CD8-positive, alpha-beta memory T cell (primary cell): ENCODE measurements at places on chromosomes 1 and 21. TPM values are rescaled to one million over a fixed set of nuclear protein-coding genes. Genes with fewer than 3 reads are reported as not detected.
A peak's percentile ranks its signal among the peaks of the same experiment; 100 is the strongest.

The TBX19 gene
- 1.4 TPM for total RNA-seq

The CAMK2N1 gene
- 2.8 TPM for total RNA-seq

The DMBX1 gene
- not detected for total RNA-seq

DNA sequence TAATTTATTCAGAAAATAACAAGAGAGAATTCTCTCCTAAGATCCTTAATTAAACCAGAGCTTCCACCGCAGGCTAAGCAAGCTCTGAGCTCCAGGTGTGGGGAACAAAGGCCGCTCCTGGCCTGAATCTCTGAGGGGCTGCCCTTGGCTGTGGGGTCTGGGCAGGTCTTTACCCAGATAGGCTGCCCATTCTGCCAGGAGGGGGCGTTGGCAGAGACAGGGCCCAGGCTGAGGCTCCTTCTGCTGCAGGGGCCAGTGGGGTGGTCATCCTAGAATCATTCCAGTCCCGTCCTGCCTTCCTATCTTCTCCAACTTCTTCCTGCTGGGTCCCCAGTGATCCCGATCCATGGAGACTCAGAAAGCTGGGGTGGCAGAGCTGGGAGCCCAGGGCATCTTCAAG is 82.9 kb upstream of the POU3F1 start:
- peaks cover 8% of the 10 kb centered on the region for H3K27me3 ChIP-seq
- H3K4me3 ChIP-seq, result no peak overlapping the region
- H3K36me3 ChIP-seq, result no peaks in the 10 kb centered on the region
- DNase-seq, result no peak
- H3K4me1 ChIP-seq, result no peaks in the 10 kb centered on the region
- H3K27ac ChIP-seq, result no peak overlapping the region

The COL24A1 gene
- total RNA-seq, result not detected

The ARF1 gene
- total RNA-seq, result 379 TPM

- no peaks in the 10 kb centered on the region for H3K27me3 ChIP-seq
- DNase-seq, result no peak
- no peak overlapping the region for H3K4me3 ChIP-seq
- no peaks in the 10 kb centered on the region for H3K36me3 ChIP-seq
- H3K27ac ChIP-seq, result no peak overlapping the region
Observed at GRCh38 chr21:27275294-27275927, 308.5 kb upstream of the ADAMTS5 start.

DNA sequence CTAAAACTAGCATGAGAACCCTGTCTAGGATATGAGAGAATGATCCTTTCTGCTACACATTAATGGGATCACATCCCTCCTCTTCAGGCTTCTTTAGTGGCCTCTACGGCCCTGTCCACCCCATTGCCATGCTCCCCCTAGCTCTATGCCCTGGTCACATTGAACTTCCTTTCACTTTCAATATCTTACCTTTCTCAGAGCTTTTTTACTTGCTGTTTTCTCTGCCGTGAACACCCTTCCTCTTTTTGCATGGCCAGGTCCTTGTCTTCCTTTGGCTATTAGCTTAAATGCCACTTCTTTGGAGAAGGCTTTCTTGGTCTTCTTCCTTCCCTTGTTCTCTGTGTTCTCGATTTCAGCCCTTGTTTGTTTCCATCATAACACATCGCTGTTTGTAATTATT is 97.4 kb downstream of the GIPC2 start:
- peaks cover 6% of the 10 kb centered on the region for H3K4me1 ChIP-seq
- H3K27ac ChIP-seq, result no peak overlapping the region
- no peaks in the 10 kb centered on the region for H3K27me3 ChIP-seq
- DNase-seq, result no peak

DNA sequence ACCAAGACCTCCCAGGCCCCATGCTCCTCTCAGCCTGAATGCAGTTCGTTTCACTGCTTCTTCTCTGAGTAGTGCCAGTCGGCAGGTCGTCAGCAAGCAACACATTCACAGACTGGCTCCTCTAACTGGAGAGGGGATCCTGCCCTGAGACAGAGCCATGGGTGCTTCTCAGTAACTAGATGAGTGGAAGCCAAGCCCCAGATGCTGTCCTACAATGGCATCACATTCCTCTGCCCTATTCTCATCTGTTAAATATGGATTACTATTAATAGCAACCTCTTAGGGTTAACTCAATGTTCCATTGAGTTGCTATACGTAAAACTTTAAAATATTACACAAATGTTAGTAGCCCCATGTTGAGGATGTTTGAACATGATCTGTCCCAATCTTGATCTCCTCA is 84.2 kb upstream of the S1PR1 start:
- no peaks in the 10 kb centered on the region for H3K27me3 ChIP-seq
- DNase-seq, result no peak
- H3K4me3 ChIP-seq, result no peak overlapping the region

The CFAP141 gene
- total RNA-seq, result not detected

- no peak overlapping the region for H3K4me3 ChIP-seq
- no peaks in the 10 kb centered on the region for H3K36me3 ChIP-seq
- no peaks in the 10 kb centered on the region for H3K27me3 ChIP-seq
- peak; percentile 55 for DNase-seq
Observed at GRCh38 chr1:91997607-91998195, 32.1 kb upstream of the EPHX4 start.

- DNase-seq, result no peak
- no peak overlapping the region for H3K4me3 ChIP-seq
- H3K27me3 ChIP-seq, result no peaks in the 10 kb centered on the region
- H3K4me1 ChIP-seq, result no peaks in the 10 kb centered on the region
- no peaks in the 10 kb centered on the region for H3K36me3 ChIP-seq
Observed at GRCh38 chr1:152167835-152168534, 9.0 kb upstream of the RPTN start.

GRCh38 chr1:219988387-219988786 is 57.9 kb downstream of the EPRS1 start:
- no peak for DNase-seq
- no peaks in the 10 kb centered on the region for H3K27me3 ChIP-seq
- no peaks in the 10 kb centered on the region for H3K4me1 ChIP-seq
- H3K36me3 ChIP-seq, result peaks cover 16% of the 10 kb centered on the region

The LIN28A gene
- not detected for total RNA-seq

GRCh38 chr1:234696148-234696576 is 86.2 kb upstream of the IRF2BP2 start:
- H3K4me1 ChIP-seq, result no peaks in the 10 kb centered on the region
- H3K27ac ChIP-seq, result no peak overlapping the region
- H3K27me3 ChIP-seq, result no peaks in the 10 kb centered on the region
- H3K36me3 ChIP-seq, result no peaks in the 10 kb centered on the region
- no peak overlapping the region for H3K4me3 ChIP-seq

- no peak overlapping the region for H3K4me3 ChIP-seq
- H3K27ac ChIP-seq, result no peak overlapping the region
- no peaks in the 10 kb centered on the region for H3K27me3 ChIP-seq
Observed at GRCh38 chr21:36246080-36246631, 73.8 kb upstream of the MORC3 start.

The TBX15 gene
- not detected for total RNA-seq

The USH2A gene
- not detected for total RNA-seq

- H3K4me1 ChIP-seq, result peaks cover 23% of the 10 kb centered on the region
- H3K4me3 ChIP-seq, result peak overlapping the region; percentile 95
- H3K27ac ChIP-seq, result peak overlapping the region; percentile 69
- H3K36me3 ChIP-seq, result no peaks in the 10 kb centered on the region
- DNase-seq, result peak; percentile 25
- H3K27me3 ChIP-seq, result no peaks in the 10 kb centered on the region
Observed at GRCh38 chr1:202811296-202812175, 782 bp downstream of the PCAT6 start.

DNA sequence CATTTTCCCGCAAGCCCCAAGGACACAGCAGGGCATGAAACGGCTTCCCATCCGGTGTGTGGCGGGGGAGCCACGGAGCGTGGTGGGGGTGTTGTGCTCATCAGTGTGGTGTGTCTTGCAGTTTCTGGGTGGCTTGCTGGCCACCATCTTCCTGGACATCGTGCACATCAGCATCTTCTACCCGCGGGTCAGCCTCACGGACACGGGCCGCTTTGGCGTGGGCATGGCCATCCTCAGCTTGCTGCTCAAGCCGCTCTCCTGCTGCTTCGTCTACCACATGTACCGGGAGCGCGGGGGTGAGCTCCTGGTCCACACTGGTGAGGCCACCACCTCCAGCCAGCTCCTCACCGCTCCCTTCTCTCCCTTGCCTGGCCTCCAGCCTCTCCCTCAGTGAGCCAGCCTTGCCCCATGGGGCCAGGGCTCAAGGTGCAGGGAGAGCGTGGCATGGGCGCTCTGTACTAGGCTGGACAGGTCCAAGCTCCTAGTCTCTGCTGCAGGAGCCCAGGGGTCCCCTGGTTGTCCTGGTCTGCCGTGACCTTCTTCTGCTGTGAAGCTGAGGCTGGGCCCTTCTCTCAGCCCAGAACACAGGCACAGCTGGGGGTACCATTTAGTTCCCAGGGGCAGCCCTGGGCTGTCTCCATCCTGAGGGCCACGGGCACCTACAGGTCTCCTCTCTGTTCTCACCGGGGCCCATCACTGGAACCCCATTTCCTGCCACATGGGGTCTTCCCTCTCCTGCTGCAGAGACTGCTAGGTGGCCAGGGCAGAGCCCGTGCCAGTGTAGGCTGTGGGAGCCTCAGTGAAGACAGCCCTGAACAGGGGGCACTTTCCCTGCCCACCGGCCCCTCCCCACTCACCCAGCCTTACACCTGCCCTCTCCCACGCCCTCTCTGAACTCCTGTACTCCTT is 12.6 kb downstream of the AGTRAP start:
- H3K27me3 ChIP-seq, result no peaks in the 10 kb centered on the region
- peaks cover 6% of the 10 kb centered on the region for H3K36me3 ChIP-seq
- no peak overlapping the region for H3K27ac ChIP-seq
- no peak overlapping the region for H3K4me3 ChIP-seq
- no peak for DNase-seq

GRCh38 chr21:37784591-37785318 is 131.5 kb downstream of the KCNJ6 start:
- DNase-seq, result no peak
- no peaks in the 10 kb centered on the region for H3K36me3 ChIP-seq
- H3K4me1 ChIP-seq, result no peaks in the 10 kb centered on the region
- no peaks in the 10 kb centered on the region for H3K27me3 ChIP-seq
- no peak overlapping the region for H3K27ac ChIP-seq
- no peak overlapping the region for H3K4me3 ChIP-seq

DNA sequence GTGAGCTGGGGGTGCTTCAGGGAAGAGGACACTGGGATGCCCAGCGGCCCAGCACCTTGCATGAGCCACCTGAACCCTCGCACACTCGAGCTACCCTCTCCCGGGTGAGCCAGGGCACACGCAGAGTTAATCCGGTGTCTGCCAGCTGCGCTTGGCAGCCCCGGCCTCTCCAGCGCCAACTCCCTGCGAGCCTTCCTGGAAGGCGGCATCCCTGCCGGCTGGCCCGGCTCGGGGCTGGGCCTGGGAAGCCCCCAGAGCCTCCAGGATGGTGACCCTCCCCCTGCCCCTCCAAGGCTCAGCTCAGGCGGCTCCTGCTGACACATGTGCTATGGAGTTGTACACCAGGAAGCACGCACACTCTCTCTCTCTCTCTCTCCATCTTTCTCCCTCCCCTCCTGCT is 48.7 kb downstream of the RAP1GAP start:
- H3K27me3 ChIP-seq, result no peaks in the 10 kb centered on the region
- H3K4me1 ChIP-seq, result no peaks in the 10 kb centered on the region
- DNase-seq, result no peak
- H3K4me3 ChIP-seq, result no peak overlapping the region
- no peak overlapping the region for H3K27ac ChIP-seq
- no peaks in the 10 kb centered on the region for H3K36me3 ChIP-seq
